SK-MEL-5 (cell line): ENCODE measurements at places on chromosomes 1 and 21.

GRCh38 chr21:33308586-33309490, 15.9 kb upstream of the IFNAR1 start:
- DNase-seq = no peak

GRCh38 chr21:24418671-24419070, 1188.6 kb downstream of the MRPL39 start:
- DNase-seq = no peak

- no peak for DNase-seq
Observed at GRCh38 chr1:244226435-244226834, 175.4 kb downstream of the ZBTB18 start.

GRCh38 chr1:11151826-11152612, 37.1 kb upstream of the ANGPTL7 start:
- no peak for DNase-seq

GRCh38 chr1:178620584-178621475, 104.2 kb upstream of the RALGPS2 start:
- DNase-seq = no peak

DNA sequence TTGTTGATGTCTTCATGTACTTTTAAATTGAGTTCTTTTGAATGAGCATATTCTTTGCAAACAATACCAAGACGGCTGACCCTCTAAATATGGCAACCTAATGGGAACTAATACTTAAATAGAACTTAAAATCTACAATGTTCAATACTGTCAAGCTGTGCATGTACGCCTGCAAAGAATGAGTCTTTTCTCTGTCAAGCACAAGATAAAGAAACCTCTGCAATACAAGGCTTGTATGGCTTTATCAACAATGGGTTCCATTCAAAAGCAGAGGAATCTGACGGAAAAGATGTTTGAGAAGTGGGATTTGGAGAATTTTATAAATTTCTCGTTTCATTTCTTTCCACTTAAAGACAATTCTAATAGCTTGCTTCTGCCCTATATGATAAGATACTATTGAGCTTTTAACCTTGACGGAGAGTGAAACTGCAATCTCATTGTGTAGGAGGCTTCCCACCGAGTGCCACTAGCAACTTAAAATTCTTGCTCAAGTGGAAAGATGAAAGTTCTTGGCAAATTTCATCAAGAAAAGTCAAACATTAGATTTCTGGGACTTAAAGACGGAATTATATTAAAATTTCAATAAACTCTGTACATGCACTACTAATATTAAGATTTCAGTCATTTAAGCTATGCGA, 119.8 kb downstream of the RGS21 start:
- DNase-seq = peak; percentile 78

GRCh38 chr1:2506007-2506860, 20.2 kb downstream of the PANK4 start:
- no peak for DNase-seq

DNA sequence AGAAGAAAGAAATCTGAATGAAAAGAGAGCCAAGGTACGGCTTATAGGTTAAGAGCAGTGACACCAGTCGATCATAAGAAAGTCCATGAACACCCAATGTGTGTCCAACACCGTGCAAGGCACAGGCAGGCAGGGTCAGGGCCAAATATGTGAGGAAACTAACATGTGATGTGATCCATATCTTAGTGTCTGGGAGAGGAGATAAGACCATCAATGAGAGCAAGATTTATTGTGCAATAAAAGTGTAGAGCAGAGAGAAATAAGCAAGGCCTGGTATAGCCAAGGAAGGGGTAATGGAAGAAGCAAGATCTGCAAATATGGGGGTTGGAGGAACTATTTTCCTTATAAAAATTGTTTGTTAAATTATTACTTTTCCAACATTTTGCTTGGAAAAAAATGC, 198.8 kb downstream of the CRB1 start:
- no peak for DNase-seq

DNA sequence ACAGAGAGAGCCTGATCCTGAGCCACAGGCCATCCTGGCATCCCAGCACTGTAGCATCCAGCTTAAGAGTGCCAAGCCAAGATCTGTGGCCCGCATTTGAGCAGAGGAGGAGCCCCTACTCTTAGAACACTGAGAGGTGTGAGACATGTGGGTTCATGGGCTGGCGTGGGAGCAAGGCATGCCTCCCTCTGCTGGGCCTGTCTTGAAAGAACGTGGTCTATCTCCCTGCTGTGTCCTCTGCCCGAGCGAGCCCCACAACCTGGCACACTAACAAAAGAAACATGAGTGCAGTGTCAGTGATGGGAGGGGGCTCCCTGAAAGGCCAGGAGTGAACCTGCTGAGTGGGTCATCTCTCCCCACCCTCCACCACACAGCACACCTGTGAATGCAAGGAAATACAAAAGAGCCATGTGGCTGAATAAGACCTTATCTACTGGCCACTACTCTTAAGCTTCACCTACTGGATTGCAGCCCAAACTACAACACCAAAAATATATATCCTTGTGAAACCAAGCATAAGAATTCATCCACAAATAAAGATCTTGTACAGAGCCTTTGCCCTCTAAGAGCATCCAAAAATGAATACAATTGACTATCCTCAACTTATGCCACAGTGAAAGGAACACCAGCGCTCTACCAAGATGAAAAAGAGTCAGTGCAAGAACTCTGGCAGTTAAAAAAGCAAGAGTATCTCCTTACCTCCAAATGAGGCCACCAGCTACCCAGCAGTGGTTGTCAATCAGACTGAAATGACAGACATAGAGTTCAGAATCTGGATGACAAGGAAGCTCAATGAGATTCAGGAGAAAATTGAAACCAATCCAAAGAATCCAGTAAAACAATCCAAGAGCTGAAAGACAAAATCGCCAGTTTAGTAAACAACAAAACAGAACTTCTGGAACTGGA, 259.4 kb upstream of the DAB1 start:
- no peak for DNase-seq

DNA sequence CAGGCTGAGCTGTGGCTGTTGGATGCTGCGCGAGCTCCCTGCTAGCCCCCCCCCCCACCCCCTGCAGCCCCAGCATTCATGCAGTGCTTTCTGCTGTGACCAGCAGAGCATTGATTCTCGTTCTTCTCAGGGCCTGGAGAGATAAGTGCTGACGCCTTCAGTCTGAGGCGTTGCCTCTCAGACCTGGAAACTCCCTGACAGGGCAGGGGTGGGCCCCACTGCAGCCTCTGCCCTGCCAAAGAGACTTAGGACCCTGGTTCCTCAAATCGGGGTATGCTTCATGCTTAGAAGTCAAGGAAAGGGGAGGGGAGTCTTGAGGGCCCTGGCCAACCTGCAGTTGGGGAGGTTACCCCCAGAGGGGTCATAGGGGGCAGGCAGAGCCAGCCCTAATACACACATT, 38.5 kb downstream of the PTPRF start:
- DNase-seq = no peak

- no peak for DNase-seq
Observed at GRCh38 chr1:238404481-238404880, 513.8 kb upstream of the ZP4 start.

DNA sequence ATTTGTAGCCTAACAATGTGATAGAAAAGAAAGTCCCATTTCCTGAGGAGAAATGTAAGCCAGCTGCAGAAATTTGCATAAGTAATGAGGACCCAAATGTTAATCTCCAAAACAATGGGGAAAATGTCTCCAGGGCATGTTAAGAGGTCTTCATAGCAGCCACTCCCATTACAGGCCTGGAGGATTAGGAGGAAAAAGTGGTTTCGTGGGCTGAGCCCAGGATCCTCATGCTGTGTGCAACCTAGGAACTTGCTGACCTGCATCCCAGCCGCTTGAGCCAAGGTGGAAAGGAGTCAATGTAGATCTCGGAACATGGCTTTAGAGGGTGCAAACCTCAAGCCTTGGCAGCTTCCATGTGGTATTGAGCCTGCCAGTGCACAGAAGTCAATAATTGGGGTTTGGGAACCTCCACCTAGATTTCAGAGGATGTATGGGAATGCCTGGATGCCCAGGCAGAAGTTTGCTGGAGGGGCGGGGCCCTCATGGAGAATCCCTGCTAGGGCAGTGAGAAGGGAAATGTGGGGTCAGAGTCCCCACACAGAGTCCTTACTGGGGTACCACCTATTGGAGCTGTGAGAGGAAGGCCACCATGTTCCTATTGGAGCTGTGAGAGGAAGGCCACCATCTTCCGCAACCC, 14.2 kb upstream of the F13B start:
- DNase-seq = no peak

DNA sequence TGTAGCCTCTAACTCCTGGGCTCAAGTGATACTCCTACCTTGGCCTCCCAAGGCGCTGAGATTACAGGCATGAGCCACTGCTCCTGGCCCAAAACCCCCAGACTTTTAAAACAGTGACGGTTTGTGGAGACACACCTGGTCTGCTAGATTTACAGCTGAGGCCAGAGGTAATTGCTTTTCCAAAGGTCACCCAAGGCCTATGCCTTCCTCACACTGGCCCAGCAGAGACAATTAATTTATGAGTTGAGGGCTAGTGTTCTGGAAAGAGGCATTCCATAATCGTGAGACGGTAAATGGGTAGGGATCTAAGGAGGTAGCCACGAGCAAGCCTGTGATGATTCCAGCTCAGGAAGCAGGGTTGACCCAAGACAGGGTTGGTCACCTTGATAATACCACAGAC, 12.4 kb upstream of the PARP1 start:
- DNase-seq = no peak

GRCh38 chr1:159921251-159921650, 4.1 kb downstream of the TAGLN2 start:
- no peak for DNase-seq

- DNase-seq = no peak
Observed at GRCh38 chr1:165344198-165344597, 12.3 kb downstream of the LMX1A start.

DNA sequence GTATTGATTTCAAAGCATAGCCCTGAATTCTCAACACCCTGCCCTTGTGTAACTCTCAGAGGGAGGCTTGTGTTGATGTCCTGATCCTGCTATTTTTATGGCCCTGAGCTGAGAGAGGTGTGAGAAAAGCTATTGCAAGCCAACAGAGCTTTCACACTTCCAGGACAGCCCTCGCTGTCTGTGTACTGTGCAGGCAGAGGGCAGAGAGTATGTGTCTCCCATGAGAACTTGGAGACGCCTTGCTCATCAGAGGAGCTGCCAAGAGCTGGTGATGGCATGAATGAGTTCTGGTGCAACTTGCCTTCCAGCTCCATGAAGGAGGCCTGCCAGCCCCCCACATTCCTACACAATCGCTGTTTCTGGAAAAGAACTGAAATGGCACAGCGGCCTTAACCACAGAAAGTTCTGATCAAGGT, 144.1 kb upstream of the AJAP1 start:
- no peak for DNase-seq

DNA sequence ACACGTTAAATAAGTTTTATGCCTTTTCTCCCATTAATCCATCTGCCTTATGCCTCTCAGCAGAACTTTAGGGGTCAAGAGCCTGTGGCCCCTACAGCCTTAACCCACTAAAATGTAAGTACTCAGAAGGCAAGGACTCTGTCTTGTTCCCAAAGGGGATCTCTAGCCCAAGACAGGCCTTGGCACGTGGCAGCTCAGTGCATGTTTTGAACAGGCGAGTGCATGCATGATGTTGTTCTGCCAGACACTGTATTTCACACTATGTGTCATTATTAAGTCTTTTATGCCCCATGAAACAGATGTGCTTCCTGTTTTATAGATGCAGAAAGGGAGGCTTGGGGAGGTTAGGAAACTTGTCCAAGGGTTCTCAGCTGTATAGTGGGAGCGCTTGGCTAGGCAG, 102.8 kb downstream of the ETS2 start:
- no peak for DNase-seq

DNA sequence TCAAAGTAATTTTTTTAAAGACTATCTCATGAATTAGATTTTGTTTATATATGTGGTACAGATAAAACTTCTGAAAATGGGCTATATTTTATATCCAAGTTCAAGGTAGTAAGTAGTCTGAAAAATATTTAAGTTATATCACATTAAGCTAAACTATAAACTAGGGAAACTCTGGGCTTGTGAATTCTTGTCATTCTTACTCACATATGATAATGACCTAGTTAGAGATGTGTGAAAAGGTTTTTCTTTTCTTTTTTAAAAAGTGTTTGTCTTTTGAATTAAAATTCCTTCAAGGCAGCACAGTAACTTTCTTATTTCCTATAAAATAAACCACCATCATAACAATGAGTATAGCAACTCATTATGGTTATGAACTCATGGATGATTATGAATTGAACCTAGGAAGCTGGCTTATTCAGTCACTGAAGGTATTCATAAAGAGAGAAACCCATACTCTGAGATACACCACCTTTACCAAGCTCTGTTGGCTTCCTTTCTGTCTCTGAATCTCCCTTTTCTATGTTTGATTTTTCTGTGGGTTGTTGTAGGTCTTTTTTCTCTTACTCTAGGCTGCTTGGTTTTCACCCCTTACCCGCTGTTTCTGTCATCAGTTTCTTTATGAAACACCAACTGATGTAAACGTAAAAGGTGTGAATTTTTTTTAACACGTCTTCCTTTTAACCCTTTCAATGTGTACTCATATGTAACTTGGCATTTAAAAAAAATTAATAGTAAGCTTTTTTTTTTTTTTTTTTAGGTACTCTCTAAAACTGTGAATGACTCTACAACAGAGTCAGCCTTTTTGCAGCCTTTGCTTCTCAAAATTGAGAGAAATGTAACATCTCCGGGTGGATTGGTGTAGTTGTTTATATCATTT, 25.2 kb downstream of the IL12RB2 start:
- no peak for DNase-seq

- no peak for DNase-seq
Observed at GRCh38 chr21:31335957-31336738, 7.9 kb downstream of the TIAM1 start.

GRCh38 chr1:10065344-10065685, 32.6 kb downstream of the UBE4B start:
- peak; percentile 73 for DNase-seq

DNA sequence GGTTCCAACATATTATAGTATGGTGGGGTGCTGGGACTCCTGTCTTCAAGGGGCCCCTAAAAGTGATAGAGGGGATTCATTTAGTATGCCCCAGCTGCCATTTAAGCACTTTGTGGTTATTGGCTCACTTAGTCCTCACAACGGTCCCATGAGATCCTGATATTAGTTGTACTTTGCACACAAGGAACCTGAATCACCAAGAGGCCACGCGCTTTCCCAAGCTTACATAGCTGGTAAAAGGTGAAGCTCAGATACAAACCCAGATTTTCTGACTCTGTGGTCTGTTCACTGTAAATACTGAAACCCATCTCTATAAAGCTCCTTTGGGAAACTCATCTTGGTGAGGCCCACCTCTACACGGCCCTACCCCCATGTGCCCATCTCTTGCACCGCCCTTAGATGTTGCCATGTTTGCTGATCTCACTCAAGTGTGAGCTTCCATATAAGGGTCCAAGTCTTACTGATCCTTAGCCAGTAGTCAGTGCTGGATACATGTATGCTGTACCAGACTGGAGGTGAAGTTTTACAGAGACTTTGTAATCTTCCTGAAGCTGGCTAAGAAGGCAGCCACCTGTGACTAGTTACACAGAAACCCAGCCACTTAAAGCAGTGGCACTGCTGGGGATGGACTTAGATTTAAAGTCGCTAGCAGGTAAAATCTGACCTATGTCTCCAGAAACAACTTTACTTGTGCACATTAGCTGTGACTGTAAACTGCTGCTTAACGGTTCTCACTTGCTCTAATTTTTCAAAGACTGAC, 124.4 kb upstream of the HOOK1 start:
- DNase-seq = no peak
